ENCODE measurements at places on chromosomes 12 and 14. TPM values are rescaled to one million over a fixed set of nuclear protein-coding genes. Genes with fewer than 3 reads are reported as not detected.

The RNASE2 gene
- total RNA-seq, result 0.13 TPM

DNA sequence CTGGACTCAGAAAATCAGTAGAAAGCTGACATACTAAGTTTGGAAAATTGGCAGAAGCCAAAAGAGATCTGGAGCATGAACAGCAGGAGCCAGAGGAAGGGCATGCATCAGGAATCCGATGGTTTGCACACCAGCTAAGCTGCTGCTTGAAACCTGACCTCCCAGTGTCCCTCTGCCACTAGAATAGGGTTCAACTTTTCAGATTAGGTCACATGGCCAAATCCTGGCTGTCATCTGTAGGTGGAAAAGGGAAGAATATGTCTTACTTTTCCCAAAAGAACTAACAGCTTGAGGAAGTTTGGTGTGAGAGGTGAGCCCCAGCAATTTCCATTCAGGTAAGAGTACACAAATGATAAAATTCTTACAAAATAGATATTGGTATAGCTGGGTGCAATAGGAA is 732.6 kb downstream of the RERGL start:
- H3K36me3 ChIP-seq, result no peaks in the 10 kb centered on the region
- no peak overlapping the region for H3K27ac ChIP-seq
- peak; percentile 0 for DNase-seq
- H3K4me3 ChIP-seq, result no peak overlapping the region
- no peaks in the 10 kb centered on the region for H3K27me3 ChIP-seq
- H3K4me1 ChIP-seq, result no peaks in the 10 kb centered on the region

DNA sequence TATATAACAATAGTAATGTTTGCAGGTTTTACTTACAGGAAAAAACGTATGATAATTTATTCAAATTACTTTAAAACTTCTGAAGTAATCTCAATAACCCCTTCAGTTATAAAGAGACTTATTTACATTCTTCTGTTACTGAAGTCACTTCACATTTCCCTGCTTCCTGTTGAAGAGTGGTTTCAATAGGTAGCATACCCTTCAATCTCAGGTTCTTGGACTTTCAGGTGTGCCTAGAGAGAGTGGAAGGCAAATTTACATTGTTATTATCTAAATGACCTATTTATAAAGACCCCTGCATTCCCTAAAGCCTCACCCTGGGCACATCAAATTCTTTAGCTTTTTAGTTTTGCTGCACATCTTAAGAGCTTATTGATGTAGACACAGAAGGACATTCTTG is 137.6 kb upstream of the AEBP2 start:
- H3K27ac ChIP-seq, result no peak overlapping the region

The BMAL2 gene
- total RNA-seq, result 2.1 TPM

- no peak overlapping the region for H3K4me3 ChIP-seq
- peaks cover 3% of the 10 kb centered on the region for H3K4me1 ChIP-seq
- H3K27me3 ChIP-seq, result no peaks in the 10 kb centered on the region
Observed at GRCh38 chr12:32273712-32274111, 125.6 kb upstream of the FGD4 start.

DNA sequence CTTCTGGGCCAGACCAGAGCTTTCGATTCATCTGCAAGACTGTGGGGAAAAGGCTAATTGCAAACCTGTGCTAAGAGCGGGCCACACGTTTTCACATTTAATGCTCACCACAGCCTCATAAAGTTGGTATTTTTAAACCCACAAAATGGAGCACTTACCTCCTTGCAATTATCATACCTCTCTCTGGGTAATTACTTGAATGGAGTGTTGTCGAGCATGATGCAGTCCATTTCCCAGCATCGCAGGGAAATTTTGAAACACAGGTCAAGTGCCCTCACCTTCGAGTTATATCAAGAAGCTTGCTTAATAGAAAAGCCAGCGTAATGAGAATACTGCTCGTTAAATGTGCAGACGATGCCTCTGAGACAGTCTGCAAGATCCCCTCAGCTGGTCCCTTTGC is 8.8 kb upstream of the IFI27L2 start:
- H3K27ac ChIP-seq, result no peak overlapping the region
- H3K36me3 ChIP-seq, result no peaks in the 10 kb centered on the region
- DNase-seq, result no peak
- peaks cover 9% of the 10 kb centered on the region for H3K27me3 ChIP-seq
- H3K4me1 ChIP-seq, result no peaks in the 10 kb centered on the region

The PIWIL1 gene
- total RNA-seq, result 0.13 TPM

GRCh38 chr14:101992708-101993107 is 28.3 kb downstream of the DYNC1H1 start:
- H3K27ac ChIP-seq, result no peak overlapping the region
- no peak for DNase-seq
- H3K36me3 ChIP-seq, result peaks cover 86% of the 10 kb centered on the region
- no peaks in the 10 kb centered on the region for H3K27me3 ChIP-seq
- no peak overlapping the region for H3K4me3 ChIP-seq

DNA sequence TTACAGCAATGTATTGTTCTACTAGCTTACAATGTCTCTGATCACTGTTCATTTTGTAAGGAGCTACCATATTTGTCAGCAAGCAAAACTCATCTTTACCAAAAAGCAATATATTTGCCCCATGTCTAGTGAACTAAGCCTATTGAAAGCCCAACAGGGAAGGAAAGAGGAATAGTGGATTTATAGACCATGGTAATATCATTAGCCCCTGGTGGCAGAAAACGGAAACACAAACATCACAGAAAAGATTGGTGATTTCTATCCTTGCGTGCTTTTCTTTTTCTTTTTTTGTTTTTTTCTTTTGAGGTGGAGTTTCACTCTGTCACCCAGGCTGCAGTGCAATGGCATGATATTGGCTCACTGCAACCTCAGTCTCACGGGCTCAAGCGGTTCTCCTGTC is 1562.4 kb upstream of the TMEM132C start:
- no peak overlapping the region for H3K27ac ChIP-seq
- no peak overlapping the region for H3K4me3 ChIP-seq
- H3K4me1 ChIP-seq, result peaks cover 5% of the 10 kb centered on the region
- H3K27me3 ChIP-seq, result no peaks in the 10 kb centered on the region

GRCh38 chr14:100896369-100897060 is 7.0 kb downstream of the RTL1 start:
- H3K36me3 ChIP-seq, result peaks cover 85% of the 10 kb centered on the region
- no peak overlapping the region for H3K4me3 ChIP-seq
- H3K4me1 ChIP-seq, result peaks cover 87% of the 10 kb centered on the region
- H3K27me3 ChIP-seq, result no peaks in the 10 kb centered on the region
- peak; percentile 35 for DNase-seq
- peak overlapping the region; percentile 84 for H3K27ac ChIP-seq

- H3K27me3 ChIP-seq, result no peaks in the 10 kb centered on the region
- H3K36me3 ChIP-seq, result peaks cover 67% of the 10 kb centered on the region
- no peak overlapping the region for H3K27ac ChIP-seq
- no peak overlapping the region for H3K4me3 ChIP-seq
- no peak for DNase-seq
Observed at GRCh38 chr14:24207625-24208024, 2.1 kb downstream of the TSSK4 start.

GRCh38 chr12:120866108-120866507 is 38.0 kb downstream of the SPPL3 start:
- no peaks in the 10 kb centered on the region for H3K4me1 ChIP-seq
- DNase-seq, result no peak
- peaks cover 4% of the 10 kb centered on the region for H3K36me3 ChIP-seq
- no peak overlapping the region for H3K4me3 ChIP-seq

DNA sequence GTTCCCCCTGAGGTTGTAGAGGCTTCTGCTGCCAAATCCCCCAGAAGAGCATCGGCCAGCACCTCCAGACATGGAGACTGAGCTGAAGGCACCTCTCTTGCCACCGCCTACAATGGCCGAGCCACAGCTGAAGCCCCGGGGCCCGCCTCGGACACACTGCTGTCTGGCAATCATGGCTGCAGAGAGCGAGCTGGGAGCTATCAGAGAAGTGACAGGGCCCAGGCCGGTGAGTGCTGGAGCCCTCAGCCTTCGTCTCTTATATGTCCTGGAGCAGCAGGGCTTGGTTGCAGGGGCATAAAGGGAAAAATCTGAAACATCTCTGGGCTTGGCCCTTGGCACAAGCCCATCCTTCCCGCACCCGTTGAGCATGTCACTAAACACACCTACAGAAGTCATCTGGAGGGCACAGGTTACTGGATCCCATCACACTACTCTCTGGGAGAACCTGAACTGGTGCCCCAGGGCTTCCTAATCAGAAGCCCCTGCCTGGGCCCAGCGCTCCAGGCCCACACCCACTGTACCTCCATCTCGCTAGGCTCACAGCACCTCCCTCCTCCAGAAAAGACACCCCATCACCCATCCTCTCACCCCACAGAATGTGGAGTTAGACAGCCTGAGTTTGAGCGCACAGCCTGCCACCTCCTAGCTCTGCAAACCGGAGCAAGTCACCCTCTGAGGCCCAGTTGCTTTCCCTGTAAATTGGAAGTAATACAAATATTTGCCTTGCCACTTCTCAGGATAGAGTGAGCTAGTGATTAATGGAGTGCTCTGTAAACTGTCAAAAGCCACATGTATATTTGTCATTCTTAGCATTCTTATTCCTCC is at the start of gene KRT4:
Gene KRT4 (minus strand): TSS at position 232 of the 825 bp plus-strand sequence. CDS start 58 bp downstream, at position 174.
- H3K27ac ChIP-seq, result no peak within 1 kb of the TSS
- H3K4me1 ChIP-seq, result peaks cover 7% of the 10 kb centered on the region
- no peak for DNase-seq
- H3K4me3 ChIP-seq, result no peak within 1 kb of the TSS

DNA sequence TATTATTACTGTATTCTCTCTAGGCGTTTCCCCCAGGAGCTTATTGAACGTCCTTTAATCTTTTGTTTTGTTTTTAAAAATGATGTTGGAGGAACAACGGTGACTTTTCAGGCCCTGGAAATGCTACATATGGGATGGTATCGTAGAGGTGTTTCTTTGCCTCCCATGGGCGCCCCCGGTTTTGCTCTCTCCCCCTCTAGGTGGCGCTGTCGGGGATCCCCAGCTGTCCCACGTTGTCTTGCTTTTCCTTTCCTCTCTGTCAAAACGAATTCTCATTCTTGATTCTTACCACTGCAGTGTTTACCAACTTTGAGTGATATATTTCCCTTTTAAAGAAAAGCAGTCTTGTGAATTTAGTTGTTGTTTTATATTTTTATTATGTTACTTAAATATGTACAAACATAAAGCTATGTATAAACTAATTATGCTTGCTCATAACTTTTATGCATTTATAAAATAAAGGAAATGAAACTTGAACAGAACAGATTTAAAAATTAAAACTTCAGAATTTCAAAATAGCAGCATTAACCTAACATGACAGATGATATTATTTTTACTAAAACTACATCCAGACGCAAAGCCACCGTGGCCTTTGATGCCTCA is 171.9 kb downstream of the RGS6 start:
- no peaks in the 10 kb centered on the region for H3K4me1 ChIP-seq
- no peak overlapping the region for H3K4me3 ChIP-seq
- H3K36me3 ChIP-seq, result no peaks in the 10 kb centered on the region
- H3K27me3 ChIP-seq, result no peaks in the 10 kb centered on the region
- DNase-seq, result no peak

DNA sequence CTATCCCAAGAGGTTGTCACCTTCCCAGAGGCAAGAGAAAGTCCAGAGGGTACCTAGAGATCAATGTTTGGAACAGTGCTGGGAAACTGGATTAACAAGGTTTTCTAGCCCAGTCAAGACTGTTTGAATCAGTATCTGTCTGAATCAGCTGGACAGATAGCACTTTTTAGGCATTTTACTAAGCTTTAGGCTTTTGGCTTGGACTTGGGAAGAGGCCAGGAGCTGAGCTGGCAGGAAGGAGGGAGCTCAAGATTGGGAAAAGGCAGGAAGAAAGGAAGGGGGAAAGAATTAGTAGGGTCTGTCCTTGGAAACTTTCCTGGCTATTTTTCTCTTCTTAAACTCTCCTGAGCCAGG is 8.3 kb downstream of the IKZF4 start:
- DNase-seq, result peak; percentile 45
- peaks cover 58% of the 10 kb centered on the region for H3K36me3 ChIP-seq
- H3K4me3 ChIP-seq, result no peak overlapping the region
- H3K27me3 ChIP-seq, result no peaks in the 10 kb centered on the region
- H3K27ac ChIP-seq, result no peak overlapping the region
- peaks cover 6% of the 10 kb centered on the region for H3K4me1 ChIP-seq

- no peak overlapping the region for H3K4me3 ChIP-seq
- DNase-seq, result no peak
- H3K4me1 ChIP-seq, result no peaks in the 10 kb centered on the region
- H3K36me3 ChIP-seq, result no peaks in the 10 kb centered on the region
Observed at GRCh38 chr12:10528174-10528953, 22.7 kb downstream of the EIF2S3B start.

GRCh38 chr12:120468821-120469449 is 613 bp downstream of the SRSF9 start:
- H3K27me3 ChIP-seq, result no peaks in the 10 kb centered on the region
- peak; percentile 76 for DNase-seq

The SIX6 gene
- total RNA-seq, result not detected

The SLC17A8 gene
- total RNA-seq, result 0.35 TPM

DNA sequence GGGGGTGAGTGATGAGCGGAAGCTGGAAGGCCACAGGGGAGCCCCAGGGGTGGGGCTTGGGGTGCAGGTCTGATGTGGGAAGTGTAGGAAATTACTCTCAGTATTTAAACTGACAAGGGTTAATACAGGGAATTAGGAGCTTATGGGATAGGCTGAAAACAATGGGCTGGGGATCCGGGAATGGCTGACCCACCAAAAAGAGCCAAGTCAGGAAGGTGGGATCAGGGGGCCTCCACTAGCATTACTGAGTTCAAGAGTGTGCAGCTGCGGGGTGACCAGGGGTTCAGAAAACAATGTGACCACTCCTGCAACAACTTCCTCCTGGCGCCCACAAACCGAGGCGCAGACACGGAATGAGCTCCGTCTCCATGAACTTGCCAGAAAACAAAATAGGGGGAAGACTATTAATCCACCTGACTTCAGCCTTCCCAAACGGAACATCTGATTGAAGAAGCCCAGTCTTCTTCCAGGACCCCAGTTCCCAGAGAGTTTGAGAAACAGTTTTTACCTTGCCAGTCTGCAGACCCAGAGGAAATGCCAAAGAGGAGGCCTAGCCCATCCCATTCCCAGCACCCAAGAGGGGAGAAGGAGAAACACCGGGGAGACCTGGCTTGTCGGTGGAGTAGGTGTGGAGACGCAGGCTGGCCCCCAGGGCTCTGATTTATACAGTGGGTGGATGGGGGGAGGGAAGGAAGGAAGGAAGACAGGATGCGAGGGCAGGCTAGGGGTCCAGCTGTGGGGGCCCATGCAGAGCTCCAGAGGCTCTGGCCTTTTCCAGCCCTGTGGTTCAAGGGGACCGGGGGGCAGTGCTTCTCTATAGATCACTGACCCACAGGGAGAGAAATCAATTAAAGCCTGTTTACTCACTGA is 16.5 kb upstream of the YY1 start:
- H3K27me3 ChIP-seq, result no peaks in the 10 kb centered on the region
- H3K4me1 ChIP-seq, result peaks cover 41% of the 10 kb centered on the region
- H3K27ac ChIP-seq, result peak overlapping the region; percentile 79
- peak; percentile 39 for DNase-seq
